ENCODE measurements at places on chromosomes 5 and 9.
A peak's percentile ranks its signal among the peaks of the same experiment; 100 is the strongest.

GRCh38 chr5:44774279-44774880 lies 34.4 kb upstream of the MRPS30 start:
- DNase-seq, result no peak

GRCh38 chr9:4738866-4739586 lies 2.0 kb downstream of the AK3 start:
- no peak for DNase-seq

DNA sequence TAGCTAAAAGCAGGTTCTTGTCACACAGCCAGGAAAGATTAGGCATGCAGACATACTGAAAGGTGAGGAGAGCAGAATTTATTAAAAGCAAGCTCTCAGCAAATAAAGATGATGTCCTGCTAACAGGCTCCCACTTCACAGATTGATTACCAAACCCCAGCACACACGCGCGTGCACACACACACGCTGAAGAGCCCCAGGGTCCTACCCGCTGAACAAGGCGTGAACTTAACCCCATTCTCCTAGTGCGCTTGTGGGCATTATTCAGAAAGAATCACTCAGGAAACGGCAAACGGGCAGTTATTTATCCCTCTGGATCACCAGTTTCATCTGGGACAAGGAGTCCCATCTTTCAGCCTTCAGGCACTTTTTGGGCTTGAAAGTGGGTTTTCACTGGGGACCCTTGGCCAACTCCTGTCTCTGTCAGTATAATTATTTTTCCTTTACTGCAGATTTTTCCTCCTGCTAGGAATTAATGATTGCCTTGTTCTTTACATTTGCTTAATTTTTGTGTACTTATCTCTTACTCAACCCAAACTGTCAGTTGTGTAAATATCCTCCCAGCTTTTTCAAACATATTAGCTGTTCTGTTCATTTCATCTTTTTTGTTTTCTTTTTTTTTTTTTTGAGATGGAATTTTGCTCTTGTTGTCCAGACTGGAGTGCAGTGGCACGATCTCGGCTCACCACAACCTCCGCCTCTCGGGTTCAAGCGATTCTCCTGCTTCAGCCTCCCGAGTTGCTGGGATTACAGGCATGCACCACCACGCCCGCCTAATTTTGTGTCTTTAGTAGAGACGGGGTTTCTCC lies 92.6 kb downstream of the RIC1 start:
- no peak for DNase-seq

GRCh38 chr9:131963072-131964030 lies 116.3 kb downstream of the MED27 start:
- no peak for DNase-seq

GRCh38 chr5:139749242-139749641 lies 46.4 kb upstream of the PSD2 start:
- DNase-seq, result no peak

- no peak for DNase-seq
Observed at GRCh38 chr5:146007270-146007669, 70.9 kb downstream of the SH3RF2 start.

GRCh38 chr9:87533271-87533670 lies 35.6 kb downstream of the DAPK1 start:
- DNase-seq, result no peak

GRCh38 chr9:76456202-76456926 lies 2.6 kb upstream of the GCNT1 start:
- no peak for DNase-seq

DNA sequence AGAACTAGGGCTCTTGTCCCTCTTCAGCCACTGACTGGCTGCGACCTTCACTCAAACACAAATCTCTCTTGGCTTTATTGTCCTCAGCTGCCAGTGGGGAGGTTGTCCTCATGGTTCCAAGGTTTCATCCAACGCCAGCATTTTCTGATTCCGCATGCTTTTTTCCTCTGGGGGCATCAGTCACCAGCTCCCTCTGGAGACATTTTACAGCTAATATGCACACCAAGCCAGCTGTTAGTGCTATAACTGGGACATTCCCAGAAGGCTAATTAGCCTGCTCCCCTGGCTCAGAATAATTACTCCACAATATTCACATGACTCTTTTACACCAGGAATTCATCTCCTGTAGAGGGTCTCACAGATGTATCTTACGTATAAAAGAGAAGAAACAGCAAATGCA lies 193.6 kb upstream of the ANKRD55 start:
- DNase-seq, result no peak

GRCh38 chr9:115367321-115367720 lies 249.4 kb upstream of the TNC start:
- no peak for DNase-seq

DNA sequence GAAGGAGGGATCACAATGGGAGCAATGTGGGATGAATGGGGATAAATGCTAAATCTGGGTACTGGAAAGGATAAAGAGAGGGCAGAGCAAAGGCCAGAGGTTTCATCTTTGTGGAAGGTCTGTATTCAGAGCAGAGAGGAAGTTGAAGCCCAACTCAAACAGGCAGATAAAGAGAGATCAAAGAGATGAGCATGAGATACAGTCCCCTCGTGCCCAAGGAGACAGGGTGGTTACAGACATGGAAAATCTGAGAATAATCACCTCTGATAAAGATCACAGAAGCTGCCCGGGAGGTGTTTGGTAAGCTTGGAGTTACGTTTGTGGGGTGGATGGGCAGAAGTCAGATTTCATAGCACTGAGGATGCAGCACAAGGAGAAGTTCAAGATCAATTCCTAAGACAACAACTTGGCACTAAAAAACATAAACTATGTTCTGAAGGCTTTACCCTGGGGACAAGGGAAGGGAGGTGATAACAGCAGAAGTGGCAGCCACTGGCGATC lies 459 bp upstream of the ERAP2 start:
- DNase-seq, result no peak

DNA sequence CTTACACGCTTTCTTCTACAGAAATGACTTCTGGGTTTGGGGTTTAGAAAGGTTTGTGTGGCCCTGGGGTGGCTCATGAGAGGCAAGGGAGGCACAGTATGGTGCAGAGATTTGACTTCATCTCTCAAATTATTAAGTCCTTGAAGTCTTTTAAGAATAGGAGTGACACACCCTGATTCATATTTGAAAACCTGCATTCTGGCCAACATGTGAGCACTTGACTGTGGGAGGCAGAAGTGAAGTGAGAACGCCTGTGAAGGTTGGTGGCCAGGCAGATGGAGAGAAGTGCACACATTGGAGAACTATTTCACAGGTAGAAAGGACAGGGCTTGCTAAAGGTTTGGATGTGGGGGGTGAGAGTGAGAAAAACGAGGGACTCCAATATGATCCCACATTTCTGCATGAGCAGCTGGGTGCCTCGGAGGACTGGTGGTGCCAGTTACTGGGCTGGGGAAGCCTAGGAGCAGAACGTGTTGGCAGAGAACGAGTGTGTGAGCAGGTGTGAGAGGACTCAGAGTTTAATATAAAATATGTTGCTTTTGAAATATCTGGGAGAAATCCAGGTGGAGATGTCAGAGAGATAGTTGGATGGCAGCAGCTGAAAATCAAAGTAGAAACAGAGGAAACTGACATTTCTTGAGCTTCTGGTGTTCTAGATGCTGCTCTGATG lies 240.0 kb upstream of the ADAMTSL1 start:
- DNase-seq, result no peak

DNA sequence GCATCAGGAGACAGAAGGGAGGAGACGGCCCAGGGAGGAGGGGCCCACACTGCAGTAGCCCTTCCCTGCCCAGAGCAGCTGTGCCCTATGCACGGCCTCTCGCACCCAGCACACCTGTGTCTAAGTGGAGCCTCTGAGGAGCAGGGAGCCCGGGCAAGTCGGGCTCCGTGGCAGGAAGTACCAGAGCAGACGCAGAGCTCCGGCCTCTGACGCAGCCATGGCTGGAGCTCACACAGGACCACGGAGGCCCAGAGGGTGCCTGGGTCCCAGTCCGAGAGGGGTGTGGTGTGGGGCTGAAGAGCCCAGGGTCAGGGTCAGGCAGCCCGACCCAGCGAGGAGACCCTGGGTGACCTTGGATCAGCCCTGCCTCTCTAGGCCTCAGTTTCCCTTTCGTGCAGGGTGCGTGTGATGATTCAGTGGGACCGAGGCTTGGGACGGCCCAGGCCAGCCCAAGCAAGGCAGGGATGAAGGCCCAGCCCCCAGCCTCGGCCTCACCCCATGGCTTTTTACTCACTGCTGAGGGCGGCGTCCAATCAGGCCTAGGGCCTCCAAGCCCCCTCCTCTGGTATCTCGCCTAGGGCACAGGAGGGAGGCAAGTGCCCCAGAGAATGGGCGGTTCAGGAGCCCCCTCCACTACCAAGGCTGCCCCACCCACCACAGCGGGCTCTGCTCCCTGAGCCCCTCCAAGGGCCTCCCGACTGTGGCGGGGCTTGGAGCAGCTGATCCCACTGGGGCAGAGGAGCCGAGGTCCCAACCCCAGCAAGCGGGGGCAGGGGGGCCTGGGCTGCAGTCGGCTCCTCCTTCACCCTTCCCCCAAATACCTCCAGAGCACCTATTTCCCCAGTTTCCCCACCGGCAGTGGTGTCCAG lies 4.3 kb upstream of the AGPAT2 start:
- DNase-seq, result no peak

DNA sequence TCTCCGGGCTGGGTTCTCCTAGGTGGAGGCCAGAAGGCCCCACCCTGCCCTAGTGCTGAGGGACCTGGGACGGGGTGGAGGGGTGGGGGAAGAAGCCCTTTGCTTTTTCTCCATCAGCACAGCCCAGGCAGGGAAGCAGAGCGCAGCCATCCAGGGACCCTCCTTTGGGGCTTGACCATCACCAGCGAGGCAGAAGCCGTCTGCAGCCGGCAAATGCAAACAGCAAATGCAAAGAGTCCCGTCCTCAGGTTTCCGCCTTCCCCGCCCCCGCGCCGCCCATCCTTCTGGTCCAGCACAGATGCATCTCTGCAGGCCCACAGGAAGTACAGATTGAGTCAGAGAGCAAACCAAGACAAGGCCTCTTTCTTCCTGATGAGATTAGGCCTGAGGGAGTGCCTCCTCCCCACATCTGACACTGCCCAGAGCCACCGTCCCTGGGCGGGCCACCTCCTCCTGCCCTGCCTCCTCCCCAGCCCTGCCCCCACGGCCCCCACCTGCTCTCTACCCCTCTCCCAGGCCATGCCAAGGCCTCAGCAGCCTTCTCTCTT lies 23.4 kb downstream of the CORO2A start:
- DNase-seq, result peak; percentile 41

GRCh38 chr9:95082401-95083084 lies 235.0 kb downstream of the FANCC start:
- no peak for DNase-seq

DNA sequence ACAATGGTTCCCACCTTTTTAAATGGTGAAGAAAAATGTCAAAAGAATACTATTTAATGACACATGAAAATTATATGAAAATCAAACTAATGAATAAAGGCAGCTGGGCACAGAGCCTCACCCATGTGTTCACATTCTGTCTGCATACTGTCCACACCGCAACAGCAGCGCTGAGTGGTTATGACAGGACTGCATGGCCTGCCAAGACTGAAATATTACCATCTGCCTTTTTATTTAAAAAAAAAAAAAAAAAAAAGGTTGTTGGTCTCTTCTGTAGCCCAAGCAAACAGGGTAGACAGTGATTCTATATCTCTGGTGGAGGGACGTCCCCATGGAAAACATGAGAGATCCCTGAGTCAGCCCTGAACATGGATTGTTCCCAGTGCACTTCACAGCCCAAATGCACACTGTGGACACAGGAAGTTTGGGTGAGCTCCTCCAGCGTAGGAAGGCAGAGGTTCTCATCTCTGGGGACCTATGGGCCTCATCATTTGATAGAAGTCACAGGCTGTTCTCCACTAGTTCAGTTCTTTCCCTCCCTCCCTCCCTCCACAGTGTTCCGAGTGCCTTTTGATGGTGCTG lies 44.9 kb upstream of the SHC3 start:
- DNase-seq, result no peak

DNA sequence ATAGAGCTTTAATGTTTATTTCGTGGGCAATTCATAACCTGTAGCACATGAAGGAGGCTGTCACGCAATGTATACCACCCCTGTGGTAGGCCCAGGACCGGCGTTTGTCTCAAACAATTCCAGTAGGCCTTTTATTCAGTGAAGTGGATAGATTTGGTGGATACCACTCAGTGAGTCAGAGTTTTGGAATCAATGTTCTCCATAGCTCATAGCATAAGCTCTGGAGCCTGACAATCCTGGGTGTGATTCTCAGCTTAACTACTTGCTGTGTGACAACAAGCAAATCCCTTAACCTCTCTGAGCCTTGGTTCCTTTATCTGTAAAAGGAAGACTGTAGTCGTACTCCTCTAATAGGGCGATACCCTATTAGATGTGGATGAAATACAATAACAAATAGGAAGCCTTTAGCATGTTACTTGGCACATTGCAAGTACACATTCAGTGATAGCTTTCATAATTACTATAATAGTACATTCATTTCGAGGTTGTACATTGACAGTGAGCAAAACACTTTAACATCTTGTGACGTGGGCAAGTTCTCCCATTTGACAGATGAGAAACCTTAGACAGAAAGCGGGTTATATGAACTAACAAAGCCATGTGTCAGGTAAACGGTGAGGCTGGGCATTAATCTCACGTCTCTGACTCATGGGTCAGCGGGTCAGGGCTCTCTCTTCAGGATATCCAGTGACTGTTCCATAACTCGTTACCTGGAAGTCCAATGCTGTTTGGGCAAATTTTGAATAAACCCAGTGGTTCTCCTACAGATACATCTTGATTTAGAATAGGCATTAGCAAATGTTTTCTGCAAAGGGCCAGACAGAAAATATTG lies 130.8 kb downstream of the C9orf152 start:
- no peak for DNase-seq

DNA sequence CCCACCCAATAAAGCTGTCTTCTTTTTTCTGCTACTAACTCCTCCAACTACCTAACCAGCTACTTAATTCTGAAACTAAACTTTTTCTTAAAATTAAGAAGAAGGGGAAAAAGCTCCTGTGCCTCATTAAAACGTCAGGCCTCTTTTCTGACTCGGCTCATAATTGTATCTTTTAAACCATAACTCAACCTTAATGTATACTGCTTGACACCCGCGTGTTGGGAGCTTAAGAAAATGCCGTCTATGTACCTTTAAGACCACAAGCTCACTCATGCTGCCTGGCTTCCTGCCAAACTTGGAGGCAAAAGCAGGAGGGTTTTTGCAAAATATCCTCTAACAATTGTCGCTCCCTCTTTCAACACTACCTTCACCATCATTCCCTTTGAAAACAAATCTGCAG lies 5.0 kb downstream of the EBF1 start:
- peak; percentile 55 for DNase-seq

- DNase-seq, result no peak
Observed at GRCh38 chr9:121855476-121855875, 204.0 kb downstream of the DAB2IP start.

DNA sequence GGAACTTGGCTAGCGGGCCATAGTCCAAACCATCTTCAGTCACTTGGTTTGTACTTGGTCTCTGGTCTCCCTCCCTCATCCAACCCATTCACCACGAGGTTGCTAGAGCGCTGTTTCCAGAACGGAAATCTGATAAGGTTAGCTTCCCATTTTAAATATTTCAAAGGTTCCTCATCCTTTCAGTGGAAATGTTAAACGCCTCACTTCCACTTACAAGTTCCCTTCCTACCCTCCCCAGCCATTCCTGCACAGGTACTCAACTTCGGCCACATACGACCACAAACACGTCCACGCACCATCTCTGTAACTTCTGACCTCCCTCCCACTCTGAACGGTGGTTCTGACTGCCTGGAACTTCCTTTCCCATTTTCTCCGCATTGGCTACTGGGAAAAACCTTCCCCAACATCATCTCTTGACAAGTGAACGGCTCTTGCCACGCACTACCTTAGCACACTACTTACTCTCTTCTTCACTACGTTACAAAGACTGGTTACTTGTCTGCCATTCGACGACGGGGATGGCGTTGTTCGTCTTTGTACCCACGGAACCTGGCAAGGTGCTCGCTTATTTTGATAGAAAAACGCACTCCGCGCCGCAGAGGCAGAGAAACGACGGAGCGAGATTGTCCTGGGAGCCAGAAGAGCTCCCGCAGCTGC lies 629 bp downstream of the CCNH start:
- DNase-seq, result peak; percentile 7

All from stimulated activated CD4-positive, alpha-beta T cell treated with anti-CD3 and anti-CD28 coated beads, Interleukin-4, amount 100 ng/mL, for 48 hours (primary cell).